ENCODE measurements at places on chromosomes 6 and 20. TPM values are rescaled to one million over a fixed set of nuclear protein-coding genes. Genes with fewer than 3 reads are reported as not detected.
A peak's percentile ranks its signal among the peaks of the same experiment; 100 is the strongest.

DNA sequence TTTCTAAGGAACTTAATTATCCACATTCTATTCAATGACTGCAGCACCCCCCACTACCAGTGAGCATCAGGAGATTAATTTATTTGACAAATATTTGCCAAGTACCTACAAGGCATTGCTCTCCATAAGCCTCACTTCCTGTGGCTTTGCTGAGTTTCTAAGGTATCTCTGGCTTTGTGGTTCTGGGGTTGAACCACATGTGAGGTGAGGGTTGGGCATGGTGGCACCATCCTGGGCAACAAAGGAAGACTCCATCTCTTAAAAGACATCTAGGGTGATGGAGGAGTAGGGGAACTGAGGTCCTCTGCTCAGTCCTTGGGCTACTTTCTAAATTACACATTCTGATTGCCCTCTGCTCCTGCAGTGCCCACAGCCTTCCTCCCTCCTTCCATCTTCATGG lies 25.5 kb upstream of the WFDC2 start:
- DNase-seq = peak; percentile 25

DNA sequence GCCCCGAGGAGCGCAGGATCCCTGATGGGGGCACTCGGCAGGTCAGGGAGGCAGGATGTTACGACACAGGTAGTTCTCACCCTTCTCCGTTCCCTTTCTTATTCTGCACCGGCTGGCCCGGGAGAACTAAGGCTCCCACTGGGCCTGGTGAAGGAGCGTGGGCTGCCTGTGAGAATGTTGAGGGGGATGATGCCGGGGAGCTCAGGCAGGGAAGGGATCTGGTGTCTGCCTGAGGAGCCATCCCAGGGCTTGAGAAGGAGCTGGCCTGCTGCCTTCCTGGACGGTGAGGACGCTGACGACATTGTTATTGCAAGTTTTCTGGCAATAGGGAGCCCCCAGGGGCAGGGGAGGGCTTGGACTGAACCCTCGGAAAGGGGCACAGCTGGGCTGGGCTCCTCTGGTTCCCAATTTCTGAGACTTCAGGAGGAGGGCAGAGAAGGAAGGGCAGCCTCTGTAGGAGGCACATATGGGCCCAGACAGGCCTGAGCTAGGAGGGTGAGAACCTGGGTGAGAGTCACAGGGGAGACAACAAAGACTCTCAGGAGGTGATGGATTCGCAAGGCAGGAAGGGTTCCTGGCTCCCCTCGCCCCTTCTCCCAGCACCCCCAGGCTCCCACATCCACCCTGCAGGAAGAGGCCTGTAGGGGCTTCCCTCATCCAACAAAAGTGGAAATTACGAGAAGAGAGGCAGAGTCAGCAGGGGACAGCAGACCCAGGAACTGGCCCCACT lies 32.8 kb downstream of the CYP21A2 start:
- DNase-seq = no peak

- no peak for DNase-seq
Observed at GRCh38 chr6:126513198-126513597, 173.3 kb downstream of the CENPW start.

- DNase-seq = no peak
Observed at GRCh38 chr20:56909918-56910714, 281.0 kb downstream of the TFAP2C start.

- no peak for DNase-seq
Observed at GRCh38 chr20:8244637-8245036, 112.6 kb downstream of the PLCB1 start.

- no peak for DNase-seq
Observed at GRCh38 chr20:48066851-48067250, 281.6 kb upstream of the SULF2 start.

DNA sequence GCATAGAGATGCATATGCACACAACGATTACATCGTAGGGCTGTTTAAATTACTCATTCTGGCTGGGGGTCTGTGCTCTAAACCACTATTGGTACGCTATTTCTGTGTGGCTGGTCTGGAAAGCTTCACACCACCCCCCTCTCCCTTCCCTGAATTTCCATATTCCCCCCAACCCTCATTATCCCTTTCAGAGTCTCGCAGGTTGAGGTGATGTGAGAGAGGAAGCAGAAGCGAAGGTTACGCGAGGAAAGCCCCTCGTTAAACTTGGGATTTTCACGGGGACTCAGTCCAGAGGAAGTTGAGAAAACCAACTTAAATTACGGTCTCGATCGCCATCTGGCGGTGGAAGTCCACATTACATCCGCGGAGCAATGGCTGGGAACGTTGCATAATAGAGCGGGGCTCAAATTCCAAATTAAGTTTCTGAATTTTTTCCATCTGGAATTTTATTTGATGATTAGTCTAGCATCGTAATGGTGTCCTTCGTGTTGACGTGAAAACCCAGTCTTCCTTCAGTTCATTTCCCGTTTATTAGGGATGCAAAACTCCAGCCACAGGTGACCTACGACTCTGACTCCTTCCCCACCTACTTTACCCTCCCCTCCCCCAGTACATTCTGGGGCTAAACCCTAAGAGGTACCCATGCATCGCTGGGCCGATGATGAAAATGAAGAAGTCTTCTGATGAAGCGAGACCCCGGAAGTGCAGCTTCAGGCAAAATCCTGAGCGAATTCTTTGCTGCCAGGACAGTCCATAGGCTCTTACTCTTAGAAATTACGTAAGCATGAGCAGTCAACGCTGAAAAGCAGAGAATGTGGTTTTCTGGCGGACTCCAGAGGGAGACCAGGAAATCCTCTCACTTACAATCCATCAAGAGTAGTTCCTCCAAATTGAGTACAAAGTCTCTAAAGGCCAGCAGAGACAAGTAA lies 19.7 kb downstream of the HLA-DOB start:
- peak; percentile 61 for DNase-seq

- no peak for DNase-seq
Observed at GRCh38 chr6:122264557-122264956, 134.9 kb upstream of the HSF2 start.

GRCh38 chr6:85396159-85396808 lies 53.6 kb upstream of the NT5E start:
- DNase-seq = no peak

DNA sequence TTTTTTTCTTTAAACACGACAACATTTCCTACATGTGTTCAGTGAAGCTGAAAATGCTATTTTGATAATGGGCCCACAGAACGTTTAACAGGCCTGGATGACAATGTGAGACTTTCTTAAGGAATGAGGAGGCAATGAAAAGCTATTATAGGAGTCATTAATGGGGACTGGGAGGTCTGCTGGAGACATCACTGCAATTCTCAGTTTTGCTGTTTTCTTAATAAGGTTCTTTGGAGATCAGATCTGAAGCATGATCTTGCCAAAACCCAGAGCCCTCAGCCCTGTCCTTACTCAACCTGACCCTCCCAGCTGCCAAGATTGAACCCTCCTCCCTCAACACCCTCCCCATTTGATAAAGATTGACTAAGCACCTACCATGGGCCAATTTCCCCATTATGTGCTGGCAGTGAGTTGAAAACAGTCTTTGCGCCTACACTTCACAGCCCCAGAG lies 353.1 kb downstream of the MAFB start:
- no peak for DNase-seq

- DNase-seq = no peak
Observed at GRCh38 chr6:152426276-152426675, 210.9 kb downstream of the SYNE1 start.

DNA sequence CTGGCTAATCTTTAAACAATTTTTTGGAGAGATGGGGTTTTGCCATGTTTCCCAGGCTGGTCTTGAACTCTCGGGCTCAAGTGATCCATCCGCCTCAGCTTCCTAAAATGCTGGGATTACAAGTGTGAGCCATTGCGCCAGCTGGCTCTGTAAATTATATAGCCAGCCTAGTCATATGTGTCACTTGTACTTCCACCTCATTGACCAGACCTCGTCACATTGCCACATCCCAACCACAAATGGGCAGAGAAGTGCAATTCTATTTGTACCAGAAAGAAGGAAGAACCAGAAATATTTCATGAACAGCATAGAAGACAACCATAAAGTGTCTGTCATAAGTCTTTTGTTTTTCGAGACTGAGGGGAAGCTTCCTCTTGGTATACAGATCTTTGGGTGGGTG lies 304.9 kb upstream of the RNF24 start:
- no peak for DNase-seq

The PDE7B gene
- total RNA-seq = not detected

The CDH4 gene
- total RNA-seq = not detected

The MEI4 gene
- not detected for total RNA-seq

The UBE2C gene
- total RNA-seq = 289 TPM

The TBCC gene
- 38.7 TPM for total RNA-seq

The GCNT2 gene
- total RNA-seq = 4.6 TPM

The ULBP1 gene
- total RNA-seq = 0.13 TPM

The FERMT1 gene
- total RNA-seq = 72.0 TPM

The RAB22A gene
- 25.3 TPM for total RNA-seq

Measured in HT-29 (cell line).